ENCODE measurements at places on chromosomes 1 and 21. TPM values are rescaled to one million over a fixed set of nuclear protein-coding genes. Genes with fewer than 3 reads are reported as not detected.

TAS1R1 gene
- total RNA-seq: 0.53 TPM

IL24 gene
- not detected for total RNA-seq

OR2T29 gene
- total RNA-seq: not detected

ETV3L gene
- total RNA-seq: not detected

PPP1R8 gene
- 35.6 TPM for total RNA-seq

CRP gene
- not detected for total RNA-seq

GPR37L1 gene
- total RNA-seq: 0.06 TPM

NR1I3 gene
- total RNA-seq: 0.23 TPM

GJA9 gene
- not detected for total RNA-seq

MXRA8 gene
- total RNA-seq: 142 TPM

UBE2U gene
- not detected for total RNA-seq

Data from metanephros (tissue), 2 donors.